ENCODE measurements at places on chromosomes 5 and 9. TPM values are rescaled to one million over a fixed set of nuclear protein-coding genes. Genes with fewer than 3 reads are reported as not detected.

- H3K27me3 ChIP-seq: no peaks in the 10 kb centered on the region
- H3K27ac ChIP-seq: no peak overlapping the region
- H3K4me1 ChIP-seq: no peaks in the 10 kb centered on the region
- no peak overlapping the region for H3K4me3 ChIP-seq
- no peak for DNase-seq
- H3K36me3 ChIP-seq: no peaks in the 10 kb centered on the region
Measured at GRCh38 chr9:117273612-117274011, 141.2 kb downstream of the ASTN2 start.

DNA sequence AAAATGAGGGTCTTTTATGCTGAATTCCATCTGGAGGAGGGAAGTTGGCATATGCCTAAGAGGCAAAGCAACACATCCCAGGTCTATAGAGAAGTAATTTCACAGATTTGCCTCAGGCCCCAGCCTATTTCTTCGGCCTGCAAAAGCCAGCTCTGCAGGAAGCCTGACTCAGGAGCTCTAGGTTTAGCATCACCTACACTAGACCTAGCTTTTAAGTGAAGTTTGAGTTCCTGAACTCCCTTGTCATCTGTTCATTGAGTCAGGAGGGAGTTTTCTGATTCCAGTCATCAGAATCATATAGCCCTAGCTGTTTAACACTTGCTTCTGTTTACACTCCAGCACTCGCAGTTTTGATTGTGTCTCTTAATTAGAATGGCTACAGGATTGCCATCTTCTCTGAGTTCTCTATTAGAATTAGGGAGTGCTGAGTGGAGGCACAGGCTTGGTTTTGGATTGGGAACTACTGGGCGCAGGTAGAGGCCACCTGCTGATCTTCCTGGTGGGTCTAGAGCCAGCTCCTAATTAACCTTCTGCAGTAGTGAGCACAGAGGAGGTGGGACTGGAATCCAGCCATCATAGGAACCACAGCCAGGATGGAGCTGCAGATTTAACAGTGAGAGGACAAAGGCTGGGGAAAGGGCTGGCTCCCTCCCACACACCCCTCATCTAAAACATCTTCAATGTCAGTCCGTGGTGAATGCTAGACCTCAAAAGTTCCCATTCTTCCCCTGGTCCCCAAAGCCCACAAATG lies 179.5 kb downstream of the TRIO start:
- H3K36me3 ChIP-seq: no peaks in the 10 kb centered on the region
- H3K4me3 ChIP-seq: no peak overlapping the region
- DNase-seq: no peak
- no peaks in the 10 kb centered on the region for H3K27me3 ChIP-seq

DNA sequence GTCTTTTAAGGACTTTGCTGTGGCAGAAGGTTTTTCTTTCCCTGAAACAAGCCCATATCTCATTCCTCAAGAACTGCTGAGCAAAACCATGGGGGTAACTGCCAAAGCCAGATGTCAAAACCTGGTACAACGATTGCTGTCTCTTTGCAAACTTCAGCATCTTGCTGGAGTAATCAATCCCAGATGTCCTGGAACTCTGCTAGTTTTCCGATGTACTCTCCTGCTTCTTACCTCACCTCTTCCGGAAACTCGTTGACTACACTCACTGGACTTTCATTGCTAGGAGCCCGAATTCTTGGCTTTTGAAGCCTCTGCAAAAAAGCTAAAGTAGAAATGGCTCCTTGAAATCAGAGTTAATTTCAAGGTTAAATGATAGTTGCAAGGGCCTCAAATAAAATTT lies 23.3 kb downstream of the RAD1 start:
- DNase-seq: no peak
- no peaks in the 10 kb centered on the region for H3K27me3 ChIP-seq
- H3K27ac ChIP-seq: no peak overlapping the region

- no peak overlapping the region for H3K27ac ChIP-seq
- DNase-seq: no peak
Measured at GRCh38 chr9:112699230-112699629, 18.7 kb downstream of the INIP start.

GRCh38 chr9:24382566-24382965 lies 163.1 kb downstream of the IZUMO3 start:
- no peaks in the 10 kb centered on the region for H3K27me3 ChIP-seq
- H3K4me1 ChIP-seq: no peaks in the 10 kb centered on the region
- H3K36me3 ChIP-seq: no peaks in the 10 kb centered on the region

DNA sequence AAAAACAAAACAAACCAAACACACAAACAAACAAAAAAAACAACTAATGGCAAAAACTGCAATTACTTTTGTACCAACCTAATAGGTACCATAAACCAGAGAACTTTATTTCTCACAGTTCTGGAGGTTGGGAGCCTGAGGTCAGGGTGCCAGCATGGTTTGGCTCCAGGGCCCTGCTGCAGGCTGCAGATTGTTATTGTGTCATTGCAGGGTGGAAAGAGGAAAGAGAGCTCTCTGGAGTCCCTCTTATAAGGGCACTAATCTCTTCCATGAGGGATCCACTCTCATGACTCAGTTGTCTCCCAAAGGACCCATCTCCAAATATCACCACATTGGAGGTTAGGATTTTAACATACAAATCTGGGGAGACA lies 64.9 kb upstream of the CPEB4 start:
- H3K27ac ChIP-seq: no peak overlapping the region
- no peak overlapping the region for H3K4me3 ChIP-seq
- no peaks in the 10 kb centered on the region for H3K36me3 ChIP-seq
- no peaks in the 10 kb centered on the region for H3K4me1 ChIP-seq

- no peaks in the 10 kb centered on the region for H3K36me3 ChIP-seq
- no peaks in the 10 kb centered on the region for H3K27me3 ChIP-seq
- H3K27ac ChIP-seq: no peak overlapping the region
- H3K4me3 ChIP-seq: no peak overlapping the region
- no peak for DNase-seq
- no peaks in the 10 kb centered on the region for H3K4me1 ChIP-seq
Measured at GRCh38 chr5:95519681-95520080, 35.1 kb downstream of the SKIC3 start.

GRCh38 chr5:177508837-177509236 lies 789 bp downstream of the DOK3 start:
- no peaks in the 10 kb centered on the region for H3K4me1 ChIP-seq
- H3K27me3 ChIP-seq: no peaks in the 10 kb centered on the region
- peaks cover 17% of the 10 kb centered on the region for H3K36me3 ChIP-seq
- H3K4me3 ChIP-seq: no peak overlapping the region
- no peak overlapping the region for H3K27ac ChIP-seq

GRCh38 chr9:3023449-3023848 lies 179.6 kb upstream of the PUM3 start:
- H3K27me3 ChIP-seq: no peaks in the 10 kb centered on the region
- no peaks in the 10 kb centered on the region for H3K36me3 ChIP-seq
- H3K4me1 ChIP-seq: no peaks in the 10 kb centered on the region
- no peak for DNase-seq

DNA sequence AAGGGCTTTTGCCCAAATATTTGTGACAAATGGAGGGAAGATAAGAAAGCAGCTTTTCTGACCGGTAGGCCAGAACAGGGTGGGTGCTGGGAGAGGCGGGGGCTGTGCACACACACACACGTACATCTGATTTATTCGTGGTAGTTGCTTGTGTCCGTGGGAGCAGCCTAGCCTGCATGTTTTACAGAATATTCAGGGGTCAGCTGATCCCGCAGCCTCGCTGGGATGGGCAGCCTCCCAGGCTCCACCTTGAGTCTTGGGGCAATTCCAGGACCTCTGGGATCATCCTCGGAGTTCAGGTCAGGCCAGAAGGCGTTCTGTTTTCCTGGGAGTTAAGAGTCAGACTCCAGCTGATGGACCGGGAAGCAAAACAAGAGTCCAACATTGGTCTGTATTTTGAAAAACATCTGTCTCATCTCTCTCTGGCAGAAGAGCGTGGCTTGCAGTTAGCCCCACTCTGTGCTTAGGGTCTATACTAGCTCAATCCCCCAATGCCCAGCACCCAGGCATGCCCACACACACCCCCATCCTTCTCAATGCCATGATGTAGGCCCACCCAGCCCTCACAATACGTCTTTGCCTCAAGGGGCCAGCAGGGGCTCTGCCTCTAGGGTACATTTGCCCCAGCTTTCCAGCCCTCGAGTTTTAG lies 210.6 kb downstream of the GOLPH3 start:
- no peaks in the 10 kb centered on the region for H3K27me3 ChIP-seq
- no peaks in the 10 kb centered on the region for H3K36me3 ChIP-seq
- no peak for DNase-seq

- H3K36me3 ChIP-seq: no peaks in the 10 kb centered on the region
- no peaks in the 10 kb centered on the region for H3K4me1 ChIP-seq
- H3K27me3 ChIP-seq: no peaks in the 10 kb centered on the region
- H3K4me3 ChIP-seq: peak overlapping the region; percentile 65
- H3K27ac ChIP-seq: peak overlapping the region; percentile 45
- peak; percentile 97 for DNase-seq
Measured at GRCh38 chr9:132240841-132241482, 79.1 kb downstream of the NTNG2 start.

GRCh38 chr5:57231607-57232006 lies 57.7 kb downstream of the GPBP1 start:
- H3K4me1 ChIP-seq: no peaks in the 10 kb centered on the region
- no peak overlapping the region for H3K4me3 ChIP-seq
- H3K36me3 ChIP-seq: peaks cover 5% of the 10 kb centered on the region
- DNase-seq: no peak
- no peaks in the 10 kb centered on the region for H3K27me3 ChIP-seq
- no peak overlapping the region for H3K27ac ChIP-seq

DNA sequence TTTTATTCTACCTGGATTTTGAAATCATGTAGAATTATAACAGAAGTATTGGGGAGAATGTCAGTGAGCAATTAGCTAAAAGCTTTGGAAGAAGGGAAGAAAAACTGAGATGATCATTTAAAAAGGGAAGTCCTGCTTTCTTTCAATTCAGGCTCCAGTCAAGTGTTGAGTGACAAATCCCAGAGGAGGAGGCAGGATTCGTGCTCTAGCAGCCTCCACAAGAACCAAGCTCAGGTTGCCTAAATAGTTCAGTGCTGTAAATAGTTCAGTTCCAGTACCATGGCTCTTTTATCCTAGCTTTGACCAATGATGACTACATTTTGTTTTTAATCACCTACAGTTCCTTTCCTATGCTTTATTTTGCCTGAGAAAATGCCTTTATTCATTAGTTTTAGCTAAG lies 204.9 kb upstream of the NREP start:
- no peak overlapping the region for H3K4me3 ChIP-seq
- no peaks in the 10 kb centered on the region for H3K4me1 ChIP-seq
- no peak for DNase-seq
- H3K27ac ChIP-seq: no peak overlapping the region

The RANBP17 gene
- 5.4 TPM for total RNA-seq

The QRFP gene
- not detected for total RNA-seq

The HCN1 gene
- total RNA-seq: 0.05 TPM

The BAAT gene
- not detected for total RNA-seq

Data from prostate gland (tissue), 2 donors.